ENCODE measurements at places on chromosomes 6 and 20.

DNA sequence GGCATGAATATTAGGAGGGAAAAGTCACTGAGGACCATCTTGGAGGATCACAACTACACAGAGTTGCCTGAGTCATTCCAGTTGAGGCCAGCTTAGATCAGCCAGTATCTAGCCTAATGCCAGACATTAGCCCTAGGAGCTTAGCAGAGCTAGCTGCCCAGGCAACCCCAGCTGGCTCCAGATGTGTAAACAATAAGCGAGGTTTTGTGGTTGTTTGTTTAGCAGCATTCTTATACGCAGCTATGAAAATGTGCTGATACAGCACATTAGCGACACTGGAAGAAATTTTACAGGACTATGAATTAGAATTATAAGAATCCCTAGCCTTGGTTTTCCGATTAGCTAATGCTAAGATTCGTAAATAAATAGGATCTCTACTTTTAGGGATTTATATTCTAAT is 59.3 kb downstream of the BTBD3 start:
- no peak for DNase-seq

- DNase-seq = no peak
Measured at GRCh38 chr6:63521475-63522210, 50.6 kb upstream of the LOC128125822 start.

DNA sequence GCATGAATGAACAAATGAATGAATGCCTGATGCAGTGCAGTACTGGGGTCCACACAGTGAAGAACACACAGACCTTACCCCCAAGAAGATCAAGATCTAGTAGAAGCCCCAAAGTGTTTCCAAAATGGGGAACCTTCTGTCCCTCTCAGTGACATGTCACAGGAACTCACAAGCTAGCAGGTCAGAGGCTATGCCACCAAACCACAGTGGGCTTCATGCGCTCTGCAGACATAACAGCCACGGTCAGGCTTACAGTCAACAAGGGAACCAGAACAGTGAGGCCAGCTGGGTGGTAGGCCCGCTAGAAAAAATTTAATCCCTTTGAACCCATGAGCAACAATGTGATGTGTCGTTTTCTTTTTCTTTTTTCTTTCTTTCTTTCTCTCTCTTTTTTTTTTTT is 20.2 kb upstream of the ARFGEF2 start:
- DNase-seq = no peak

- DNase-seq = no peak
Measured at GRCh38 chr6:132952986-132953385, 138.6 kb downstream of the RPS12 start.

DNA sequence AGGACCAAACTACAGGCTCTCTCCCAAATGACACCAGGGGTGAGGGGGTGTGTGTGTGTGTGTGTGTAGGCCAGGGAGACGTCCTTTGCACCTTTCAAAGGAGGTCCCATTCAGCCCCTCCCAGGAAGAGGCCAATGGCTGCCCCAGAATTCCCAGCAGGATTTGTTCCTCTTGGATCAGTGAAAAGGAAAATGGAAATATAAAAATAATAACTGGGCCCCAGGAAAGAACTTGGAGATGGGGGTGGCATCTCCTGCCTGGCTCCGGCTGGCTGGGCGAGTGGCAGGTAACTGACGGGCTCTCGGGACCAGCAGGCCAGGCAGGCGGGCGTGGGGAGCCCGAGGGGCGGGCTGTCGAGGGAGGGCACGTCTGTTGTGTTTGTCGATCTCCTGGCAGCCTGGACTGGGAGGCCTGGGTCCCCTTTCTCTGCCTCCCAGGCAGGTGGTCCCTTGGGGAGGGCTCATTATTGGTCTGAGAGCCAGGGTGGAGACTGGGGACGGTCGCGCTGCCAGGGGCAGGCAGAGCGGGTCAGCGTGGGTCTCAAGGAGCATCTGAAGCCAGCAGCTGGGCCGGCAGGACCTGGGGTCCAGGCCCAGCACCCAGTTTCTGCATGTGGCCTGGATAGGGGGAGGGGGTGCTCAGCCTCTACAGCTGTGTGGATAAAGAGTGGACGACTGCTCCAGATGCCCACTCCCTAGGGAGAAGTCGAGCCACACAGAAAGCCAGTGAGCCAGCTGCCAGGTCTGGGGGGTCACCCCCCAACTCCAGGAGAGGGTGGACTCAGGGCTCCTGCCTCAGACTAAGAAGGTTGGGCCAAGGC is 3.1 kb downstream of the NOL4L start:
- no peak for DNase-seq

GRCh38 chr6:14380901-14381828 is 263.6 kb downstream of the CD83 start:
- no peak for DNase-seq

GRCh38 chr6:35294308-35294945 is 3.2 kb upstream of the DEF6 start:
- DNase-seq = peak; percentile 53

- DNase-seq = peak; percentile 17
Measured at GRCh38 chr6:12957321-12958051, 240.9 kb downstream of the PHACTR1 start.

DNA sequence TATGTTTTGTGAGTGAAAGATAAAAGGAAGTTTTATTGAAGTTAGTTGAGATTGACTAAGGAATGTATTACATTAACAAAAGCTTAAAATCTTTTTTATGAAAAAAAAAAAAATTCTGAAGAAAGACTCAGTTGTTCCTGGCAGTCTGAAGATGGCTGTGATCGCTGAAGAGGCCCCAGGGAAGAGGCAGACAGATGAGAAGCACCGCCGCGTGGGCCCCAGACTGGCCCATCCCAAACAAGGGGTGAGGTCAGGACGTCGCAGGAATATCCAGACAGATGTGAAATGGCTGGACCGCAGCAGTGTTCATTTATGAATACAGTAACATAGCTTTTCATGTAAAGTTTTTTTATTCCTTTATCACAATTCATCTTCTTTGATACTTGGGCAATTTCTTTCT is 194.2 kb downstream of the TBXT start:
- DNase-seq = no peak
